ENCODE measurements at places on chromosomes 11 and 22.

DNA sequence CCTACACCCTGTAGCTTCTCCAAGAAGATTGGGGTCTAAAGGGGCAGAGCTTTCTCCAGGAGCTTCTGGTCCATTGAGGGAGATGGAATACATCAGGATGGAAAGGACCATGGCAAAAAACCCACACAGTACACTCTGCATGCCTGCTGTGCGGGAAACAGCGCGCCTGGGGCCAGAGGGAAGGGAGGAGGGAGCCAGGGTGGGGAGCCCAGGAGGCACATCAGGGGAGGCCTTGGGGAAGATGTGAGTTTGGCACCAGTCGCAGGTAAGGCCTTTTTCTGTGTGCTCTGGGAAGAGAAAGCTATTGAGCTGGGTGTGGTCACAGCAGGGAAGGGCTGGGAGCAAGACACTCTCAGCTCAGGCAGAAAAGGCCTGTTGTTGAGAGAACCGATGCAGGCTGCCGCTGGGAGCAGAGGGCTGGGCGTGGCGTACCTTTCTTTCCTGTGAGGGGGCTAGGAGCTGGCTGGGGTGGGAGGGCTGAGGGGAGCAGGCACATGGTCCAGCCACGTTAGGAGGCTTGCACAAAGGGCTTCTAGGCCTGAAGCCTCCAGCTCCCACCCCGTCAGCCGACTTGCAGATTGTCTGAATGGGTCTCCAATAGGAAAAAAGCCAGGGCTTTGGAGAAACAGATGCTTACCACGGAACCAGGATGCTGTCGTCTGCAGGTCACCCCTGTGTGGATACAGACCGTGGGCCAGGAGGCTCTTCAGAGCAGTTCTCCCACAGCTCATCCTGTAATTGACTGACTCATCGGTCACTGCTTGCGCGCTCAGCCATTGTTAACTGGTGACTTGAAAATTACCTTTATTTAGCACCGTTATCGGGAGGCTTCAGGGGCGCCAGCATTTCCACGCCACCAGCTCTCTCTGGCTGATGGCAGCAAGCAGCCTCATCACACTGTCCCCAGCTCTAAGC, 237.3 kb downstream of the ST3GAL4 start:
- no peak for DNase-seq

DNA sequence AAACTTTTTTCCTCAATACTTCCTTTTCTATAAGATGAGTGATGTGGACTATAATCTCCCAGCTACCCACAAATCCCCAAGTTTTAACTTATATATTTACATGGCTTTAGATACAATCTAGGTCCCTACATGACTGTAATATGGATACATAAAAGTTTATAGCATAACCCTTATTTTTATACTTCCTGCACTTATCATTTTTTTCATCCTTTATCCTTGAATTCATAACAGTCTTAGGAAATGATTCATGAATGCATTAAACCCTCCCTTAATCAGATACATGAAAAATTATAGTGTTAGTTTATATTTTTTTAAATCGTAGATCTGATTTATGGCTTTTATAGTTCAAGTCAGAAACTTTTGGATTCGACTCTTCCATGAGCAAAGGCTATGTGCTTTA, 195.8 kb downstream of the MAML2 start:
- DNase-seq = no peak

- no peak for DNase-seq
Measured at GRCh38 chr11:124748481-124749343, 3.3 kb downstream of the VSIG2 start.

DNA sequence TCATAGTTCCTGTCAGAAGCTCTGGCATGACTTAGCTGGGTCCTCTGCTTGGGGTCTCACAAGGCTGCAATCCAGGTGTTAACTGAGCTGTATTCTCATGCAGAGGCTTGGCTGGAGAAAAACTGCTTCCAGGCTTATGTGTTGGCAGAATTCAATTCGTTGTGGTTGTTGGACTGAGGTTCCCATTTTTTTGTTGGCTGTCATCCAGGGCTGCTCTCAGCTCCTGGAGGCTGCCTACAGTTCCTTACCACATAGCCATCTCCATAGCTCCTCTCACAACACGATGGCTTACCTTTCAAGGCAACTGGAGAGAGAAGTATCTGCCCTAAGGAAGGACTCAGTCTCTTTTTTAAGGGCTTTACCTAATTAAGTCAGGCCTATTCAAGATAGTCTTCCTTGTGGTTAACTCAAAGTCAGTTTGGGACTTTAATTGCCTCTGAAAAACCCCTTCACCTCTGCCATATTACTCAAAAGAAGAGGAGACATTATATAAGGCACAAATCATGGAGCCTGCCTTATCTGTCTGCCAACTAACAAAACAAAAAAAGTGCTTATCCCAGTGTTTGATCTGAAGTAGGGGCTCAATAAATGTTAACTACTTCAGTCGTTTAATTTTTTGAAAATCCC, 35.2 kb downstream of the OR2AG2 start:
- no peak for DNase-seq

DNA sequence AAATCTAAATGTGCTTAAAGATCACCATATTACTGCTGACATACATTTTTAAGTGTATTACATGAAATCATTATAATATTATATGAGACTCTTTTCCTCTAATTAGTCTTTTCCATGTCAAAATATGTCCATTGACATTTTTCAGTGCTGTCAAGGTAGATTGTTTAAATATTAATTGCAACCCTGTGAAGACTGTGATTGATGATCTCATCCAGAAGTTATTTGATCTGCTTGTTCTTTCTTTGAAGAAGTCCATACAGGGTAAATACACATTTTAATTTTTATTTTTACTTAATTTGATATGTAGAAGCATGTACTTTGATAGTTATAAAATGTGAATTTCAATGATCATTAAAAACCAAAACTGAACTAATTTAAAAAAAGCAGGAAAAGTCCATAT, 38.4 kb downstream of the DYNC2H1 start:
- DNase-seq = no peak

GRCh38 chr22:41831383-41831782, 1.5 kb upstream of the SREBF2 start:
- DNase-seq = no peak

DNA sequence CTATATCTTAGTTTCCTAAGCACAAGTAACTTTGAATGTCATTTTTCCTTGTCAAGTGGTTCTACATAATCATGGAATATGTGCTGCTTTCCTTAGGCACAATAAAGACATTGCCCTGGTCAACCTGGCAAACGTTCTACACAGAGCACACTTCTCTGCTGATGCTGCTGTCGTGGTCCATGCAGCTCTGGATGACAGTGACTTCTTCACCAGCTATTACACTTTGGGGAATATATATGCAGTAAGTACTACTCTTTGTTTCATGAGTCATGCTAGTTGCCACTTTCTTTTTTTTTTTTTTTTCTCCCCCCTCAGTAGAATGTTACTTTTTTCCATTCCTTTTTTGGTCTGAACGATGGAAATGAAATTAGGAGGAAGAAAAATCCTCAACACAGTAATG, 38.5 kb downstream of the TTC17 start:
- DNase-seq = no peak

- DNase-seq = no peak
Measured at GRCh38 chr11:93741882-93742226, 382 bp downstream of the C11orf54 start.

- no peak for DNase-seq
Measured at GRCh38 chr11:60951904-60952741, at the start of gene SLC15A3. TSS of gene SLC15A3 (minus strand) at chr11:60952176. CDS start at chr11:60951551, 625 bp downstream.

- DNase-seq = no peak
Measured at GRCh38 chr11:65379698-65380459, 2.6 kb downstream of the SLC25A45 start.

- no peak for DNase-seq
Measured at GRCh38 chr11:117618982-117619355, 178.0 kb downstream of the DSCAML1 start.

- DNase-seq = no peak
Measured at GRCh38 chr11:12704049-12704448, 29.8 kb downstream of the TEAD1 start.

GRCh38 chr11:64385945-64386704, 27.2 kb downstream of the RPS6KA4 start:
- no peak for DNase-seq

- DNase-seq = no peak
Measured at GRCh38 chr11:117107701-117108590, 9.7 kb upstream of the SIK3 start.

- DNase-seq = no peak
Measured at GRCh38 chr22:40212121-40212520, 34.4 kb downstream of the TNRC6B start.

DNA sequence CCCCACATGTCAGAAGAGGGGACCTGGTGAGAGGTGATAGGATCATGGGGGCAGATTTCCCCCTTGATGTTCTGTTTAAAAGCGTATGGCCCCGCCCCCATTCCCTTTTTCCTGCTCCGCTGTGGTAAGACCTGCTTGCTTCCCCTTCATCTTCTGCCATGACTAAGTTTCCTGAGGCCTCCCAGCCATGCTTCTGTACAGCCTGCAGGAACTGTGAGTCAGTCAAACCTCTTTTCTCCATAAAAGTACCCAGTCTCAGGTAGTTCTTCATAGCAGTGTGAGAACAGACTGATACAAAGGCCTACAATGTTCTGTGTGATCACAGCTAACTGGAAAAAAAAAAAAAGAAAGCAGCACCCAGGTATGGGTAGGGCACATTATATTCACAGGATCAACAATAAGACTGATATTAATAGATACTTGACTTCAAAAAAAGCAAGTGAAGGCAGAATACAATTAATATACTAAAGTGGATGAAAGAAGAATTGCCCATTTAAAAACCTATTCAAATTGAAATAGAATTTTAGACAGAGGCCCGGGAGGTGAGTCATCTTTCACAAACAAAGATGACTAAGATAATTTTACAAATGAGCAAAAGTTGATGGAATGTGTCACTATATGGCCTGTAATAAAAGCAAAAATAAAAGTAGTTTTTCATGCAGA, 1.7 kb upstream of the OR52K1 start:
- DNase-seq = no peak

DNA sequence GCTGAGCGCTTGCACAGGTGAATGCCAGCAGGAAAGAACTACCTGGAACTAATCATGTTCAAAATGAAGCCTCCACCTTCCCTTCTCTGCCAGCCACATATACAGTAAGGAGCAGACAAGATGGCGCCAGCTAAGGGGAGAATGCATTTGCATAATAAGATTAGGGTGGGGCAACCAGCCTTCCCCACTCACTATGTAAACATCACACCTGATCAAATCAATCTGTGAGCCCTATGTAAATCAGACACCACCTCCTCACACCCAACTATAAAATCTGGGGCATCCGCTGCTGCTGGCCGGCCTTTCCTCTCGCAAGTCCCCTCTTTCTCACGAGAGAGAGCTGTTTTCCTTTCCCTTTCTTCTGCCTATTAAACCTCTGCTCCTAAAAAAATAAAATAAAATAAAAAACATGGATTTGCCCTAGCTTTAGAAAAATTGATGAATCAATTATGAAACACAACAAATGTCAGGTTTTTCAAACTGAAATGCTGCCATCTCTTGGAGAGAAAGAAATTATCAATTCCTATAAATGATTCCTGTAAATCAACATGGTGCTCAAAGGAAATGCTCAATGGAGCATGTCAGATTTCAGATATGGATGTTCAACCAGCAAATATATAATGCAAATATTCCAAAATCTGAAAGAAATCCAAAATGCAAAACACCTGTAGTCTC, 108.9 kb downstream of the SGSM3 start:
- no peak for DNase-seq

GRCh38 chr11:133576351-133576750, 44.0 kb upstream of the OPCML start:
- DNase-seq = no peak

- DNase-seq = no peak
Measured at GRCh38 chr22:42297778-42298177, 27.3 kb upstream of the TCF20 start.

GRCh38 chr11:64577202-64577601, 13.8 kb upstream of the SLC22A12 start:
- no peak for DNase-seq

DNA sequence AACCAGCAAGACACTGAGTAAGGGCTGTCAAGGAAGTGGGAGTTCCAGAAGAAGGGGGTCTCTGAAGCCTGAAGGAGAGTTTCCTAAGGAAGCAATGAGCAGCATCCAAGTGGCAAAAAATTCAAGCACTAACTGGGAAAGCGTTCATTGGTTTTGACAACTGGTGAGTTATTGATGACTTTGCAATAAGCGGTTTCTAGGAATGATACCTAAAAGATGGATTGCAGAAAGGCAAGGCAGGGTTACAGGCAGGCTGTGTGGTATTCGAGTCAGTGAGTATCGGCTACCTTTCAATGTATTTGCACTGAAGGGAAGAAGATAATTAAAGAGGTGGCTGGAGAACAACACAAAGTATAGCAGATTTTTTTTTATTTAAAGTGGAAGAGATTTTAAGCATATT, 59.3 kb upstream of the NCAM1 start:
- DNase-seq = no peak

- DNase-seq = no peak
Measured at GRCh38 chr11:112631333-112631732, 329.9 kb upstream of the NCAM1 start.

- peak; percentile 92 for DNase-seq
Measured at GRCh38 chr11:65111744-65112545, at the start of gene TM7SF2. TSS of gene TM7SF2 (plus strand) at chr11:65111872. CDS start at chr11:65112016, 144 bp downstream.

GRCh38 chr11:1298695-1299492, 10.5 kb downstream of the TOLLIP start:
- DNase-seq = no peak

DNA sequence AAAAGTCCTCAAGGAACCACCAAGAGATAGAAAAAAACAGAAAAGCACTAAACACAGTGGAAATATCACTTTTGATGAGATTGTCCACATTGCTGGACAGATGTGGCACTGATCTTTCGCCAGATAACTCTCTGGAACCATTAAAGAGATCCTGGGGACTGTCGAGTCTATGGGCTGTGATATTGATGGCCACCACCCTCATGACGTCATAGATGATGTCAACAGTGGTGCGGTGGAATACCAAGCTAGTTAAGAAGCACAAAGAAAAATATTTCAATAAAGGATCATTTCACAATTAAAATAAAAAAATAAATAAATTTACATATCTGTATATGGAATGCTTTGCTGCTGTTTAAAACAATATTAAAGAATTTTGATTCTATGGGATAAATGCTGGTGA, 45.5 kb downstream of the ARL14EP start:
- DNase-seq = no peak

DNA sequence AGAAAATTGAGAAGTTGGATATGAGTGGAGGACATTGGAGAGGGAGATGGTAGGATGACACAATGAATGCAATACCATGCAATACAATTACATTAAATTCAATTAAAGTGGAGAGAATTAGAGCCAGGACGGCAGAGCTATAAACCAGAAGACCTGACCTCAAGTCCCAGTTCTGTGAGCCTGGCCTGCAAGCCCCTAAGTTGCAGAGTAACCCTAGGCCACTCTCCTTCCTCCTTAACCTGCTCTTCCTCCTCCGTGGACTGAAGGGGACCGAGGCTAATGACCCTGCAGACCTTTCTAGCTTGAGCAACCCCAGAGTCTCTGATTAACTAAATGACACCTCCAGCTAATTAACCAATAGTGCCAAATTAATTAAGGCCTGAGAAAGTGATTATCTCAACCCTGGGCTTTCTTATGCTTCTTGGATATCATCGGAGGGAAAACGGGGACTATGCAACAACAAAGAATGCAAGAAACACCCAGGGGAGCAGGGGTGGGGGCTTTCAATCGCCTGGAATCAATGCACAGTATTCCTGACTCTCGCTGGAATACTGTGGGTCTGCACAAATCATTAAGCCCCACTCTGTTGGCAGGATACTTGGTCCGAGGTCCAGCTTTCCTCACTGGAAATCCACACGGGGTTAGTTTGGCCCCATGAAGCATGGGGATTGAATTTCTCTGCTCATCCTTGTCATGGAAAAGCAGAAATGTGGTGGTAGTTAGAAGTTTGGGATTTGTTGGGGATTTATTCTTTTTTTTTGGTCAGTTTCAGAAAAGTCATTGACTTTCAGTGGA, 548.3 kb downstream of the MN1 start:
- DNase-seq = no peak

All from activated CD4-positive, CD25-positive, alpha-beta regulatory T cell (primary cell).